Caco-2 (cell line): ENCODE measurements at places on chromosomes 3 and 15.

DNA sequence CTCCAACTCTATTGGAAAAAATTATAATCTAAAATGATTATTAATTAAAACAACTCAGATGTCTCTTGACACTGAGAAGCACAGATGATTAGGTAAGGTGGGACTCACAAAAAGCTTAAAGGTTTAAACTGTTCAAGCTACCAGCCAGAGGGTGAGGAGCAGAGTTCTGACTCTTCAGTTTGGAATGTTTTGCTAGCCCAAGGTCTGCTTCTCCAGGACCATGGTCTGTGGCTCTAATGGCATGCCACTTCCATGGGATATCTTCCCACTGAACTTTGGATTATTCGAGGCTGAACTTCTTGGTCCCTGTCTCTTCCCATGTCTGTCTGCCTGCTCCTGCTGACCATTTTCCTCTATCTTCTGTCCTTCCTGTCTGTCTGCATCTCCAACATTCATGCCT, 49.2 kb downstream of the CACNA2D3 start:
- DNase-seq, result no peak

- no peak for DNase-seq
Measured at GRCh38 chr15:92142242-92143232, 251.1 kb upstream of the ST8SIA2 start.

GRCh38 chr15:75928680-75929608, 25.3 kb downstream of the FBXO22 start:
- no peak for DNase-seq

- DNase-seq, result peak; percentile 45
Measured at GRCh38 chr3:58246148-58247047, 8.8 kb downstream of the ABHD6 start.

- DNase-seq, result no peak
Measured at GRCh38 chr3:46829699-46830208, 33.5 kb downstream of the MYL3 start.
